ENCODE measurements at places on chromosomes 2 and 18. TPM values are rescaled to one million over a fixed set of nuclear protein-coding genes. Genes with fewer than 3 reads are reported as not detected.

Gene DYNC2LI1
- 11.1 TPM for total RNA-seq

Gene CTLA4
- not detected for total RNA-seq

Gene TGFBRAP1
- 20.7 TPM for total RNA-seq

Gene KCNG2
- total RNA-seq = not detected

Gene DNAJC27
- 4.1 TPM for total RNA-seq

Gene NRP2
- total RNA-seq = 35.6 TPM

Gene MEIS1
- total RNA-seq = 26.4 TPM

Gene EPAS1
- 94.7 TPM for total RNA-seq

Gene MARCHF4
- not detected for total RNA-seq

Gene SP140
- not detected for total RNA-seq

Gene VWA3B
- total RNA-seq = not detected

Gene IL1RL1
- total RNA-seq = 11.6 TPM

Gene CIB4
- not detected for total RNA-seq

Gene ST6GAL2
- under 0.01 TPM for total RNA-seq

Gene KIF5C
- not detected for total RNA-seq

Gene MAB21L4
- 3.4 TPM for total RNA-seq

Gene DSEL
- total RNA-seq = 1.3 TPM

Gene RAB27B
- total RNA-seq = 33.5 TPM

Gene ALPP
- total RNA-seq = not detected

Gene SLC14A1
- total RNA-seq = not detected

Gene RNF149
- 147 TPM for total RNA-seq

Gene TRABD2A
- total RNA-seq = 0.72 TPM

Gene ATAD2B
- total RNA-seq = 7.5 TPM

Gene BCL11A
- 6.8 TPM for total RNA-seq

Gene SOX11
- total RNA-seq = not detected

Gene WNT6
- total RNA-seq = under 0.01 TPM

Gene POMC
- total RNA-seq = not detected

Gene GALNT13
- total RNA-seq = 0.85 TPM

Gene IL36B
- total RNA-seq = not detected
